Stimulated activated CD4-positive, alpha-beta T cell treated with anti-CD3 and anti-CD28 coated beads, Interleukin-4, amount 100 ng/mL, for 4 hours (primary cell): ENCODE measurements at places on chromosomes 16 and 17.

- DNase-seq: no peak
Measured at GRCh38 chr16:86821895-86822294, 243.5 kb downstream of the FOXL1 start.

DNA sequence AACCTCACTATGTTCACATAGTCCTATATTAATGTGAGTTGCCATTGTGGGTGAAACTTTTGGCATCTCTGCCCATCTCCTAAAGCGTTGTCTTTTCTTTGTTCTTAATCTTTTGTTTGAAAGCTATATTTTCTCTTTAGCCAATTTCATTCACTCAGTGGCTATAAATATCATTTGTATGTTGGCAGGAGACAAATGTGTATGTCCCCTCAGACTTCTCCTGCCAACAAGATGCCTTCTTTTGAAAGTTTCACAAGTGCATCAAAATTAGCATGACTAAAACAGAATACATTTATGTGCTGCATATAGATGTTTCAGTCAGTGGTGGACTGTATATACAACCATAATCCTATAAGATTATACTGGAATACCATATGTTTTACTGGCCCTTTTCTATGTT, 109.0 kb downstream of the CA10 start:
- DNase-seq: no peak

- no peak for DNase-seq
Measured at GRCh38 chr17:34135841-34136240, 119.2 kb upstream of the CCL2 start.

DNA sequence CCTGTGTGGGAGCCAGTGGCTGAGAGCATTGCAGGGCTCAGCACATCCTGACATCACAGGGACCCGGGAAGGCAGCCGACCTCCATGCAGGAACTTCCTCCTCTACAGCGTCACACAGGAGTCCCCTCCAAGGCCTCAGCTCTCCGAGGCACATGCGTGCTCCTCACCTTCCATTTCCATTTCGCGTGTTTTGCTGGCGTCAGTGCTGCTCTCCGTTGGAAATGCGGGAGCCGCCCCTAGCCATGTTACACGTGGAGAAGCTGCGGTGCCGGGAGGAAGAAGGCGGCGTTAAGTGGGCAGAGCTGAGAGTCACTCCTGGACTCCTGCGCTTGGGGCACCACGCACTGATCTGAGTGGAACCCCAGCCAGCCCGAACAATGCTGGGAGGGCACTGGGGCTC, 25.2 kb upstream of the CRISPLD2 start:
- DNase-seq: no peak

- DNase-seq: no peak
Measured at GRCh38 chr17:33335491-33336173, 42.5 kb upstream of the ASIC2 start.

GRCh38 chr17:18928628-18929125, 23.3 kb upstream of the SLC5A10 start:
- no peak for DNase-seq

GRCh38 chr16:6641091-6641490, 691.6 kb upstream of the RBFOX1 start:
- DNase-seq: no peak

GRCh38 chr16:21946889-21947635, 6.1 kb upstream of the UQCRC2 start:
- DNase-seq: no peak

DNA sequence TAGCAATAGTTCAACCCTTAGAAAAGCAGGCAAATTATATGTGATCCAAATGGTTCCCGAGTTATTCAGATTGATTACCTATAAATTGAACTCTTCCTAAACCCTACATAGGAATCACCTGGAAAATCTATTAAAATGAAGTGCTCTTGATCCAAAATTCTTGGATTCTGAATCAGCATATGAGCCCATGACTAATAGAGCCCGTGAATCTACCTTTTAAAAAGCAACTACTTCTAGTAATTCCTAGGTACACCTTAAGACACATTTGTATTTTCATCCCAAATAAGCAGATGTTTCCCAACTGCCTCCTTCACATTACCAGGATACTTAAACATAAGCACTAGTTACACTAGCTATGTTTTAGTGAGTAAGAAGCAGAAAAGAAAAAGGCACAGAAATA, 1171.0 kb upstream of the GOT2 start:
- no peak for DNase-seq

DNA sequence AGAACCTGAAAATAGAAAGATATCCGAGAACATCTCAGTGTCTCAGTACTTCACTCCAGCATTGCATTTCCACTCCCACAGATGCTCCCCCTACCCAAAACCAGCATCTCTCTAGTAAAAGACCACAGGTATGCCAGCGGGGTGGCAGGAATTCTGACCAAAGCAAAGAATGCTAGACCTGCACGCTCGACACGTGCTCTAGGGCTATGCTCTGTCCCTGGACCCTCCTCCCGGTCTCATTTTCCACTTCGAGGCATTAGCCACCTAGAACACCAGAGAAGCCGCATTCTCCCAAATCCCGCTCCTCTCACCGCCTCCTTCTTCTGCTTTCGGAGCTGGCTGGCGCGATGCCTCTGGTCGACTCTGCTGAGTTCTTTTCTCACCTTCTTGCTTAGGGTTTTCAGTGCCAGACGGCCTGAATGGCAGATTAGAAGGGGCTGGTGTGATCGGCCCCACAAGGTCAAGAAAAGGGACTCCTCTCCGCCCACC, 487 bp downstream of the TSR1 start:
- DNase-seq: peak; percentile 14

DNA sequence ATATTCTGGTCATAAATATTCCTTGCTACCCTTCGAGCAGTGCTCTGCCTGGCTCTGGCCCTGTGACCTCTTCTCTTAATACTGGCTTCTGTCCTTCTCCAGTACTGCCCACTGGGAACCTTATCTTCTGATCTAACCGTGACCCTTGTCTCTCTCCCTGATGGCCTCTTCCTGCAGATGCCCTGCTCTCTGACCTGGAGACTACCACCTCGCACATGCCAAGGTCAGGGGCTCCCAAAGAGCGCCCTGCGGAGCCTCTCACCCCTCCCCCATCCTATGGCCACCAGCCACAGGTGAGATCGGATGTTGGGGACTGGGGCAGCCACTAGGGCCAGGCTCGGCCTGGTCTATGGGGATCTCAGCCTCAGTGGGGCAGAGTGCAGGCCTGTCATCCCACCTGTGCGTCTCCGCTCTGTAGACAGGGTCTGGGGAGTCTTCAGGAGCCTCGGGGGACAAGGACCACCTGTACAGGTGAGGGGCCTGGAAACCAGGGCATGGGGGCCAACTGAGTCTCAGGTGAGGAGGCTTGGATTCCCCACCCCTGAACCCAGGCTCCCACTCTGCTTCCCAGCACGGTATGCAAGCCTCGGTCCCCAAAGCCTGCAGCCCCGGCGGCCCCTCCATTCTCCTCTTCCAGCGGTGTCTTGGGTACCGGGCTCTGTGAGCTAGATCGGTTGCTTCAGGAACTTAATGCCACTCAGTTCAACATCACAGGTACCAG, 1.5 kb downstream of the TGFB1I1 start:
- no peak for DNase-seq

DNA sequence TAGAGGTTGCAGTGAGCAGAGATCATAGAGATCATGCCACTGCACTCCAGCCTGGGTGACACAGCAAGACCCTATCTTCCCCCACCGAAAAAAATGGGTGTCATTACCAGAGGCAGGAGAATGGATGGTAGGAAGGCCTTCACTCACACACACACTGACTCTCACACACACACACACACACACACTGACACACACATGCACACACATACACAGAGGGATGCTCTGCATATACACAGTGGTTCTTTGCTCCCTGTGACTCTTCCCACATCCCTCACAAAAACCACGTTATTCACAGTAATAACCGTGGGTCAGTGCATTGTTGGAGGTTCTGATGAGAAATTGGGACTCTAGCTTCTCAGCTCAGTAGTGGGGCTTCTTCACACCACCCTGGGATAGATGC, 300.2 kb upstream of the N4BP1 start:
- DNase-seq: no peak

DNA sequence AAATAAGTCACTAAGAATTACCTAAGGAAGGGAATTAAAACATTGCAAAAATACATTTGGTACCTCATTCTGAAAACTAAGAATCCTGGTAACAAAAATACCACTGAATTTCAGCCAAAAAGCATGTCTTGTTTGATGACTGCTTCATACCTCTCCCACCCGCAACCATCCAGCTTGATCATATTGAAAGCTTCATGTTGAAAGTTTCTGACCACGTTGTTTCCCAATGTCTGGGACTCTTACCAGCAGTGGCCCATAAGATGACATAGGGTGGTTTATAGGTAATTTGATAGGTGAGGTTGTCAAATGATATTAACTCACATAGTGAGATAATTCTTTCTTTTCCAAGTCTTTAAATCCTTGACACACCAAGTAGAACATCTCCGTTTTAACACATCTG, 139.3 kb downstream of the CDH11 start:
- no peak for DNase-seq

- no peak for DNase-seq
Measured at GRCh38 chr17:72404872-72405271, 284.1 kb downstream of the SOX9 start.

DNA sequence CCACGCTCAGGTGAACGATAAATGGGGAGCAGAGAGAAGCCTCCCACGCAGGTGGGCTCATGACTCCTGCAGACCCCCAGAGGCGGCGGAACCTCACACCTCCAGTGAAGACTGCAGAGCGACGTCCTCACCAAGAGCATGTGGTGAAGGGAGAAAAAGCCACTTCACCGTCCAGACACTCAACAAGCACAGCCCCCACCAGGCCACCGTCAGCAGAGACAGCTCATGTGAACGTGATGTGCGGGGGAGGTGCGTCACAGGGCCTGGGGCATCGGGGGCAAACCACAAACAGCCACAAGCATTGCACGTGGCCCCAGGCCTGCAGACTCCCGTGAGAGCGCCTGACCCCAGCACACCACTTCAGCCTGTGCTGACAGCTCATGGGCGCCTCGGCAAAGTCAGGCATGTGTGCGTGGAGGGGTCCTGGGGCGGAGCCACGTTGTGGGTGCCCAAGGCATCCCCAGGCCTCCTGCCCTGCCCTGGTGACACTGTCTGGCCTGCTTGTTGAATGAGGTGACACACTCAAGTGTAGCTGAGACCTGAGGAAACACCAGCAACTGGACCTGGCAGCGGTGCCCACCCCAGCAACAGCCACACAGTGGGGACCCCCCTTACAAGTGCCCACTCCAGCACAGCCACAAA, 19.0 kb downstream of the LMF1 start:
- no peak for DNase-seq

DNA sequence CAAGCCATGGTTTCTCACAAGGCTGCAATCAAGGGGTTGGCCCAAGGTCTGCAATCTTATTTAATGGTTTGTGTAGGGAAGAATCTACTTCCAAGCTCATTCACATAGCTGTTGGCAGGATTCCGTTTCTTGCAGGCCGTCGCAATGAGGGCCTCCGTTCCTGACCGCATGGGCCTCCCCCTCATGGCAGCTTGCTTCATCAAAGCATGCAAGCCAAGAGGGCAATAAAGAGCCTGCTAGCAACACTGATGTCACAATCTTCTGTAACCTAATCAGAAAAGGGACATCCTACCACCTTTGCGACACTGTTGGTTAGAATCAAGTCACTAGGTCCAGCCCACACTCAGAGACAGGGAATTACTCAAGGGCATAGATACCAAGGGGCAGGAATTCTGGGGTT, 95.5 kb downstream of the CCT6B start:
- no peak for DNase-seq

DNA sequence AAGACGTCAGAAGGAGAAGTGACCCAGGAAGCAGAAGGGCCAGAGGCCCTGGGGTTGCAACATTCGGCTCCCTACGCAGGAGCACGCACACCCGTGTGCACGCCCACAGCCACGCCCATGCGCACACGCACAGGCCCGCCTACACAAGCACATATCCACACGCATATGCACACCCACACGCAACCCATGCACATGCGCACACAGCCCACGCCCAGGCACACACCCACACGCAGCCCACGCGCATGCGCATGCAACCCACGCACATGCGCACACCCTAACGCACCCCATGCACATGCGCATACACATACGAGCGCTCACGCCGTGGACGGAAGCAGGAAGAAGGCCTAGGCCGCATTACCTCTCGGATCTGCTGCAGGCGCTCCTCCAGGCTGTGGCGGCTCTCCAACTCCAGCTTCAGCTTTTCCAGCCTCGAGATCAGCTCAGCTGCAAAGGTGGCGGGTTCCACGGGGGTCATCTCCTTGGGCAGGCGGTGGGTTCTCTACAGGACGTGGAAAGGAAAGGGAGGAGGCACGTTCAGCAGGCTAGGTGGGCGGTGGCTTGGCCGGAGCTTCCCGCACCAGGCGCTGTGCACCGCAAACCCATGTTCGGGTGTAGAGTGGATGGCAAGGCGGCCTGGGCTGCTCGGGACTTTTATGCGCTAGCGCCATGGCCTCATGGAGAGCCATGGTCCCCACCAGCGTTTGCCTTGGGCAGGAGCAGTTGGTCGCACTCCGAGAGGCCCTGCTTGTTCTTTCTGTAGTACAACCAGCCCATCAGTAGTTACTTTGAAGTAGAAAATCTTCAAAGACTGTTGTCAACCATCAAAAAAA, 23.4 kb downstream of the AXIN2 start:
- DNase-seq: peak; percentile 73

DNA sequence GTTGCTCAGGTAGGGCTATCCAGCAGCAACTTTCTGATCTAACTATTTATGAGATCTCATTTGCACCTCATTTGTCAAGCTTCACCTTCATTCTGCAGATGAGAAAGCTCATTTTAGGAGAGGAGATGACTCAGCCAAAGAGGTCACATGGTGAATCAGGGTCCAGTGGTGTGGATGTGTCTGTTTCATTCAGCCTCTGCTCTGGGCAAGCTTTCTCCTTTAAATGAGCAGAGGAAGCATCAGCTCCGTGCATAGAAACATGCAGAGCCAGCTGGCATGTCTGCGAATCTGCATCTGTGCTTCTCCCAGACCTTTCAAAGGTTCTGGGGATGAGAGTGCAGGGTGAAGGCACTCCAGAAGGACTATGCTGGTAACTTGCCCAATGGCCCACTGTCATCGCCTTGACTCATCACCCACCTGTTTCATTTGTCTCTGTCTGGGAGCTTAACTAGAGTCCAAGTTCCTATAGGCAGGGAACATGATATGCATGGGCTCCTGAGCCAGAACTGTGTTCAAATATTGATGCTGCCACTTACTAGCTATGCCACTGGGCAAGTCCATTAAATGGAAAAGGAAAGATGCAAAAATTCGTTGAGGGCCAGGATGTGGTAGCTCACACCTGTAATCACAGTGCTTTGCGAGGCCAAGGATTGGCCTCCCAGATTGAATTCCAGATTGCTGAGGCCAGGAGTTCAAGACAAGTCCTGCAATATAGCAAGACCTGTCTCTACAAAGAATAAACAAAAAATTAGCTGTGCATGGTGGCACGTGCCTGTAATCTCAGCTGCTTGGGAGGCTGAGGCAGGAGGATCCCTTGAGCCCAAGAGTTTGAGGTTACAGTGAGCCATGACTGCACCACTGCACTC, 67.1 kb upstream of the NLK start:
- DNase-seq: no peak

GRCh38 chr17:48715496-48716399, 6.6 kb downstream of the PRAC1 start:
- DNase-seq: no peak

DNA sequence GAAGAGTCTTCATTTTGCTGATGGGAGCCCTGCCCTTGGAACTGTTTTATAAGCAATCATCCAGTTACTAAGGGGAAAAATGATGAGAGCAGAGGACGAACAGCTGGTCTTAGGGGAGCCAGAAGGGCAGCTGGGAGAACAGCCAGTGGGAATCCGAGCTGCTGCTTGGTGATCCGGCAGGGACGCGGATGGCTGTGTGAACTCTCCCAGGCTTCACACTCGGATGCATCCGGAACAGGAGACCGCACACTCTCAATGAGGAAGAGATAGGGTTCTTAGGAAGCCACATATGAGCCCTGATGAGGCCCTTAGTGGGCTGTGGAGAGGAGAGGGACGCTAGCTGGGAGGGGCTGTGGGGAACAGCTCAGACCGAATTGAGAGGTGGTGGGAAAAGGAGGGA, 5.0 kb upstream of the CACNG5 start:
- no peak for DNase-seq
